MM.1S (cell line): ENCODE measurements at places on chromosomes 7 and 10.

- DNase-seq = no peak
Measured at GRCh38 chr7:44102846-44103565, 1.1 kb upstream of the AEBP1 start.

GRCh38 chr7:143390104-143390772 lies 9.1 kb downstream of the ZYX start:
- DNase-seq = no peak

GRCh38 chr7:134428942-134429341 lies 30.0 kb downstream of the AKR1B1 start:
- no peak for DNase-seq

DNA sequence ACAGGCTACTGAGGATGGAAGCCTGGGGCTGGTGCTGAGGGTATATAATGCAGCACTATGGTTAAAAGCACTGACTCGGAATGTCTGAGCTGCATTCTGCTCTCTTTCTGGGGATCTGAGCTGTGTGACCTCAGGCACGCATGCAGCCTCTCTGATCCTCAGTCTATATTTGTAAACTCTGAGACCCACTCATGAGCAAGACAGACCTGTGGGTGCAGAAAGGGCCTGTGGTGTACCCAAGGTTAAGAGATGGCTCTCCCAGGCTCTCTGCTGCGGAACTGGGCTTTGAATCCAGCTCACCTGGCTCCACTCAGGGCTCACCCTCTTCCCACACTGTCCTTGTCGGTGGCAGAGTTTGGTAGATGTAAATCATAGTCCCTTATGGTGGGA lies 89.9 kb downstream of the CHST15 start:
- DNase-seq = no peak

- no peak for DNase-seq
Measured at GRCh38 chr7:43307522-43307921, 195.1 kb downstream of the HECW1 start.

GRCh38 chr10:30170146-30170545 lies 110.8 kb upstream of the JCAD start:
- no peak for DNase-seq

DNA sequence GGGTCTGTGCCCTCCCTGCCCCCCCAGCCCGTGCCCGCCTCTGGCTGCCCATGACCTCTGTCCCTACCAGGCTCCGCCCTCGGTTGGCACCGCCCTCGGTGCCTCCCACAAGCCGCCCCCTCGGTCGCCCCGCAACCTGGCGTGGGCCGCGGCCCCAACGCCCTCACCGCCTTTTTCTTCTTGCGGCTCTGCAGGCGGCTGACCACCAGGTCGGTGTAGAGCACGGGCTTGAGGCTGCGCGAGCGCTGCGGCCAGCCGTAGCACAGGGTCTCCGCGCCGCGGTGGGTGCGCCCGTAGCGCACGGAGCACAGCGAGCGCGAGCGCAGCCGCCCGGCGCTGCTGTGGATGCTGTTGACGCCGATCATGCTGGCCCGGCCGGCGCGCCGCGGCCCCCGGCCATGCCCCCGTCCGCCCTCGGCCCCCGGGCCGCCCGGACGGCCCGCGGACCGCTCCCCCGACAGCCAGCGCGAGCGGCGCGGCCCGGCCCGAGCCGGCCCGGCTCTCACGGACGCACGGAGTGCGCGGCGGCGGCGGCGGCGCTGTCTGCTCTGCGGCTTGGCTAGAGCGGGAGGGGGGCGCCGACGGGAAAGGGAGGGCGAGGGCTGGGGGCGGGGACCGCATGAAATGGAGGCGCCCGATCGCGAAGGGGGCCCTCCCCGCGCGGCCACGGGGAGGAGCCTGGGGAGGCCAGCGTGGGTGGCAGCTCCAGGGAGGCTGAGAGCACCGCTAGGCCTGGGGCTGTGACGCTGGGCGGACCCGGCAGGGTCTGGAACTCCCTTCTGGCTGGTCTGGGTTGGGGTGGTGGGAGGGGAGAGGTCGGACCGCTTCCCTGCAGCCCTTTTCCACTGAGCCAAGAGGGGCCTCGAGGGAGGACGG lies 9.6 kb downstream of the PSD start:
- no peak for DNase-seq

GRCh38 chr10:33461295-33461640 lies 126.8 kb upstream of the NRP1 start:
- DNase-seq = no peak
